Stimulated activated CD4-positive, alpha-beta T cell treated with anti-CD3 and anti-CD28 coated beads, Interleukin-2, amount 100 ng/mL, for 48 hours (primary cell): ENCODE measurements at places on chromosomes 13 and 19.
A peak's percentile ranks its signal among the peaks of the same experiment; 100 is the strongest.

DNA sequence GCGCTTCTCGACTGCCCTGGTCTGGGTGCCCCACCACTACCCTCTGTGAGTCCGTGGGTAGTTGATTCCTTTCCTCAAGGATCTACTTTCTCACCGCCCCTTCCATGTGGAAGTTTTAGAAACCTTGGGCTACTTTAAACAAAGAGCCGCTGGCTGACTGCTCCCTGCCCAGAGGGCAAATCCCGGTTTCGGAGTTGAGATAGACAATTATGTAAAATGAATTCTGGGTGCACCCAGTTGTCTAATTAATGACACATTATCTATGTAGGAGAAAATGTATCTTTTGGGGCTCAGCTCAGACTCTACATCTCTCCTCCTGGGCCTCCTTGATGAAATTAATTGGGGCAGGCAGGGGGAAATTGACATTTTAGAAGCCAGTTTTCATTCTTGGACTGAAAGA lies 305.4 kb downstream of the UQCRFS1 start:
- no peak for DNase-seq

- peak; percentile 16 for DNase-seq
Observed at GRCh38 chr13:39263033-39263432, 224.8 kb downstream of the NHLRC3 start.

DNA sequence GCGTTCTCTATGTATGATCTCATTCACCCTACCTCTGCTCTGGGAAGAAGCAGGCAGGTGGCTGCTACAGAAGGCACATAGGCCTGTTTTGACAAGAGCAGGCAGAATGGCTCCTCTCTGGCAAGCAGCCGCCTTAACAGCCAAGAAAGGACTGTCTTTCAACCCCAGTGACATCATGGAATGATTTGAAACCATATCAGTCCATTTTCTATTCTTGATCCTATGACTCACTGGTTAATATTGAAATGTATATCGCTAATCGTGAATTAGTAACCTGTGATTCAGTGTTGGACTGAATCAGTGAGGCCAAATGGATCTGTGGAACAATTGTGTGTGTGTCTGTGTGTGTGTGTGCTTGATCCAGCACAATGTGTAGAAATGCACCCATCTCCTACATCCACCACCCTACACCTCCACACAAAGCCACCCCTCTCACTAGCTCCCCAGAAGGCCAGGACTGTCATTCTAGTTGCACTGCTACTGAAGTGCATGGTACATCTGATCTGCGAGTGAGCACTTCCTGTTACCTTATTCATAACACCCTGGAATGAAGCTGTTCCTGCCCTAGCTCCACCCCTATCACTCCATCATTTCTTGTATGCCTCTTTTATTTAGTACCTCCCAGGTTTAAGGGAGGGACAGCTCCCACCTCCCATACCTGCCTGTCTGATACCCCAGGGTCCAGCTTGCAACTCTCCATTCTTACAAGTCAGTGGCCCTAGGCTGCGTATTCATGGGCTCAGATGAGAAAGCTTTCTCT lies 460.0 kb downstream of the FOXO1 start:
- DNase-seq: no peak

DNA sequence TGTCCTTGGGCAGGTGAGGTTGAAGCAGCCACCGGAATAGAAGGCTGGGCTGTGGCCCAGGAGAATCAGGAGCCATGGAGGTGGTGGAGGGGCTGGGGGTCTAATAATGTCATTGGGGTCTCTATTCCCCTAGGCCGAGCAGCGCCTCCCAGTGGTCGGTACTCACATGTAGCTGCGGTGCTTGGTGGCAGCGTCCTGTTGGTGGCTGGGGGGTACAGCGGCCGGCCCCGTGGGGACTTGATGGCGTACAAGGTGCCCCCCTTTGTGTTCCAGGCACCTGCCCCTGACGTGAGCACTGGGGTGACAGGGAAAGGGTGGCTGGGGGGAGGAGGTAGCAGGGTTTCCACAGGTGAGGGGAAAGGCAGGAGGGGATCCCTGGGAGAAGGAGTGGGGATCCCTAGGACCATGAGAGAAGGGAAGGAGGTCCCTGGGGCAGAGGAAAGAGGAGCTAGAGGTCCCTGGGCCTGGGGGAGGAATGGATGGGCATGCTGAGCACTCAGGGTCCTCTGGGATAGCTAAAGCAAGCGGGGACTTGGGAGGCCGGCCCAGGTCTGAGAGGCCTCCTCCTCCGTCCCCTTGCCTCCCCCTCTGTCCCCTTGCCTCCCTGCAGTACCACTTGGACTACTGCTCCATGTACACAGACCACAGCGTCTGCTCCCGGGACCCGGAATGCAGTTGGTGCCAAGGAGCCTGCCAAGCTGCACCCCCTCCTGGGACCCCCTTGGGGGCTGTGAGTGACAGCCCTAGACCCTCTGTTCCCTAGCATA lies 18.1 kb downstream of the MEGF8 start:
- DNase-seq: no peak
